ENCODE measurements at places on chromosomes 4 and X. TPM values are rescaled to one million over a fixed set of nuclear protein-coding genes. Genes with fewer than 3 reads are reported as not detected.

AFM gene
- not detected for total RNA-seq

TMPRSS11D gene
- total RNA-seq: not detected

UCP1 gene
- total RNA-seq: not detected

FAT4 gene
- 17.9 TPM for total RNA-seq

CLIC2 gene
- 64.0 TPM for total RNA-seq

GAB1 gene
- total RNA-seq: 64.8 TPM

USP17L13 gene
- total RNA-seq: not detected

SMR3B gene
- not detected for total RNA-seq

PDGFRA gene
- 91.5 TPM for total RNA-seq

AMER1 gene
- total RNA-seq: 4.5 TPM

LDB2 gene
- total RNA-seq: 139 TPM

PNMA5 gene
- total RNA-seq: not detected

USP17L24 gene
- not detected for total RNA-seq

RASL11B gene
- total RNA-seq: 2.2 TPM

DNA sequence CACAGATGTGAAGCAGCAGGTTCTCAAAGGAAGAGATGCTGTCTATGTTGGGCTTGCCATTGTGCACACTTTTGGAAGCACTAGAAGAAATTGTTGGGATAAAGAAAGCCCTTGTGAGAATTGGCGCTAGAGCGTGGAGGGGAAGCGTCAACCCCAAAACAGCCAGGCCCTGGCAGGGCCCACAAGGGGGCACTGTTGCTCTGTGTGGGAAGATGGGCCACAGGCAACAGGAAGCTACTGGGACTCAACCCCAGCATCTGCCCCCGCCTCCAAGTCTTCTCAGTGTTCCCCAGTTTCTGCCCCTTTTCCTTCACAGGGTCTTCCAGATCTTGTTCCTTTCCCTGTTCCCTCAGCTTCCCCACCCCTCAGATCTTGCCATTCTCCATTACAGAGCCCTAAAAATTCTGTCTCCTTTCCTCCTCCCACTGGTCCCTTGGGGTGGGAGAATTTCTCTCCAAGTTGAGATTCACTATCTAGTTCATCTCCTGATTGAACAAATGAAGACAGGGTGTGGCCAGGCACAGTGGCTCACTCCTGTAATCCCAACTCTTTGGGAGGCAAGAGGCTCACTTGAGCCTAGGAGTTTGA lies 85.5 kb downstream of the STARD8 start:
- peak; percentile 82 for DNase-seq

DNA sequence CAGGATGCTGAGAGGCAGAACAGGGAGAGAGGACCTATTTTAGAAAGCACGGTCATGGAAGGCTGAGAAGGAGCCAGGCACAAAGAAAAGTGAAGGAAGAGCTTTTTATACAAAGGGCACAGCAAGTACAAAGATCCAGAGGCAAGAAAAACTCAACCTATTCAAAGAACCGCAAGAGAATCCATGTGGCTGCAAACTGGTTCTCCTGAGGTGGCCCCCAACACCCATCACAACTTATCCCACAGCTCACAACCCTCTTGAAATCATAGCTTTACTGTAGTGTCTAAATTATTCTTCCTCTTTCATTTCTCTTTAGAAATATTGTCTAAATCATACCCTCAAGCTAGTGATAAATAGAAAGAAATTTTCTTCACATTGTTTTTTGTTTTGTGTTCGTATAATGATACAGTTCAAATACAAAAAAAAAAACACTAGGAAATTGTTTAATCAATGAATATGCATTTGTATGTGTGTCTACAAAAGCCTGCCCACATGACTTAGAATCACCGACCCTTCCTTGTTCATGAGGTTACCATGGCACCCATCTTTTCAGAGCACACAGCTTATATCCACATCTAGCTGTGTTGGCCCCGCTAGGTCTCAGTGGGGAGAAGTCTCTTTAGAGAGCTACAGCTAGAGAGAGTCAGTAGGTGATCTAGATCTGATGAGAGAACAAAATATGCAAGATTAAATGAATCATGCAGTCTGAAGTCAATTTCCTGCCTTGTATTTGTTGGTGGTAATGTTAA lies 126.9 kb upstream of the DCLK2 start:
- DNase-seq: no peak

GRCh38 chr4:91064157-91064853 lies 937.1 kb downstream of the CCSER1 start:
- no peak for DNase-seq

GRCh38 chr4:79588679-79589078 lies 180.7 kb upstream of the GK2 start:
- DNase-seq: no peak

GRCh38 chr4:57125996-57126395 lies 15.8 kb upstream of the IGFBP7 start:
- DNase-seq: no peak

DNA sequence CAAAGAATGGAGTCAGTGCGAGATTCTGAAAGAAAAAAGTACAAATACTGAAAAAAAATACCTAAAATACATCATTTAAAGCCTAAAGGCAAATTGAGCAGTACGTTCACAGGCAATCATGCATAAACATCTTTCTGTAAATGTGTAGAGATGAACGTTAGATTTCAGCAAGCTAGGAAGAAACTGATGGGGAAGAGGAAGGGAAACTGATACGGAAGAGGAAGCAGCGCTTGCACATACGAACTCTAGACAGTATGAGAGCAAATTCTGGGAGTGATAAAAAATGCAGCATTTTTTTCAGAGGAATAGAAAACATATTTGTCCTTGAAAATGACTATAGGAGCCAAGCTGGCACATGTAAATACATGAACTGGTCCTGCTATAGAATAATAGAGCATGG lies 9.4 kb downstream of the ANKRD50 start:
- no peak for DNase-seq

GRCh38 chr4:11720292-11720691 lies 291.6 kb upstream of the HS3ST1 start:
- DNase-seq: no peak

GRCh38 chrX:150092549-150092948 lies 154.3 kb upstream of the EOLA2 start:
- no peak for DNase-seq

DNA sequence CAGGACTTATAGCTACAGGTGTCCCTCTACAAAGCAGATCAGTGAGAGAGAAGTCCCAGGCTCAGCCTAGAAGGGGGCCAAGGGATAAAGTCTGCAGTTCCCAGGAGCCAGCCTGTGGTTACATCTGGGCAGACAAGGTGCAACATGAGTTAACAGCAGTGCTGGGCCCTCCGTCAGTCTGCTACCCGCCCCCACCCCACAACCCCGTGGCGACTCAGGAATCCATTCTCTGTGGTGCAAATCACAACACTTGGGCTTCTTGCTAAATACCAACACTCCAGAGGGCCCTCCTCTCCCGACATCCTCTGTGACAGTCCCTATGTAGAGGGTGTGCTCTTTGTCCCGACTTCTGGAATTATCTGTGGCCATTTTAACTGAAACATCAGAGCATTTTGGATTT lies 13.8 kb downstream of the GPM6B start:
- DNase-seq: no peak

DNA sequence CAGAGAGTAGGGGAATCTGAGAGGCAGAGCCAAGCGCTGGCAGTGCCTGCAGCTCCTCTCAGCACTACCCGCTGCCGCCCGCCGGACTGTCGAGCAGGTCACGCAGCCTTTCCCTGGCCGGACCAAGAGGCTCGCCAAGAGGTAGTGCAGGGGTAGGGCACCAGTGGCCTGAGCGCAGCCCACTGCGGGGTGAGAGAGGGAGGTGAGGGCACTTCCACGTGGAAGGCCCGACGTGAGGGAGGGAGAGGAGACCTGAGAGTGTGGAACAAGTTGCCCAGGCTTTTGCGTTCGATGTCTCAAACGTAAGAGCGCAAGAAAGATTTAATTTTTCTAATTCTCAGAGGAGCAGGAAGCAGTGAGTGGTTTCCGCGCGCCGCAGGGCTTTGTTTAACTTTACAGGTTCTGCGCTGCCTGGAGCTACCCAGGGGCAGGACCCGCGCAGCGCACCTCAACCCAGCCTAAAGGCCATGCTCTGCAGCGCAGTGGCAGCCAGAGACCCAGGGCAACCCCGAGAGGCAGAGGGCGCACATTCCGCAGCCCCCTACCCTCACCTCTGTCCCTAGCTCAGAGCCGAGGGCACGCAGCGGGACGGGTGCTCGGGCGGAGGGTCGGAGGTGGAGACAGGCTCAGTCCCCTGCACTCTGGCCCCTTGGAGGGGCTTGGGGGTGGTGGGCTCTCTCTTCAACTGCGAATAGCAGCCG lies 14.9 kb downstream of the ARHGAP36 start:
- no peak for DNase-seq

GRCh38 chr4:140237616-140238350 lies 83.8 kb upstream of the MAML3 start:
- peak; percentile 80 for DNase-seq

DNA sequence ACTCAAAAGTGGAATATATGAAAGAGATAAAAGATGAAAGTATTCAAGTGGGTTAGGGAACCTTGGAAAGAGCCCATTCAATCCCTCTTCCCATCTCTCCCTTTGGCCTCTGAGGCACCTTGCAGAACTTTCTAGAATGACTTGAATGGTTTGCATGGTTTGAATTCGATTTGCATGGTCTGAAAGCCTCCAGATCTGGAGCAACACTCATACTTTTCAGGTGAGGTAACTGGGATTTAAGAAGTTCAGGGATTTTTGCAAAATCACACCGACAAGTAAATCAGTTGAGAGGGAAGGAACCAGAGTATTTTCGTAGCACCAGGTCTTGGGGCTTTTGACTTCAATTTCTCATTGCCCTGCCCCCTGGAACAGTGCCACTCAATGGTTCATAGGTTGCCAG lies 476.0 kb upstream of the FTHL17 start:
- DNase-seq: no peak

- DNase-seq: no peak
These were observed 136.1 kb downstream of the MSL3 start for GRCh38 chrX:11893933-11894710.

DNA sequence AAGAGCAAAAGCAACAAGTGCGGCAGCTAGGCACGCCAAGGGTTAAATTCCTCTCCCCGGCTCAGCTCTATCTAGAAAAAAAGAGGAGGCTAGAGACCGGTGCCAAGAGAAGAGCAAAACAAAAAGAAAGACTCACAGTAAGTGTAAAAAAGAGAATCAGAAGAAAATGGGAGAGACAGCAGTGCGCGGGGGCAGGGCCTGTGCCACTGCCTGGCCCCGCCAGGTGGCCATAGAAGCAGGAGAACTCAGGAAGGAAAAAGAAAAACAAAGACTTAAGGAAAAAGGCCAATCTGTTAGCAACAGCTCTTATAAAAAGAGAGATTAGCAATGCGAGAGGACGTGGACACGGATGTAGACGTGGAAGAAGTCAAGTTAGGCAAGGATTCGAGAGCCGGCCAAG lies 3.2 kb downstream of the ACOX3 start:
- no peak for DNase-seq

DNA sequence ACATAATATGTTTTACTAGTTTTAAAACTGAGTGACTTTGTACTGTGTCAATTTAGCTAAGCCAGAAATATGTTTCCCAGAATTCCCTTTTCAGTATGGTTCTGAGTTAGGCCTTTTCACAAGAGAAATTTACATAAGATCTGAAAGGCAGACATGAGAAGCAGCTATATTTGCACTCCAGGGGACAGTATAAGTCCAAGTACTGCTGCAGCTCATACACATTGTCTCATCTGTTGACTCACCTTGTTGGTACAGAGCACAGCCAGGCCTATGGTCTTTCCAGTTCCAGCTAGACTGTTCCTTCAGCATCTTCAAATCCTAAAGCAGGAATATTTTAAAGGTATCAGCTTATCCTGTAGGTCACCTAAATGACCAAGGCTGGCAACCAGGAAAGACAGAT lies 53.5 kb downstream of the BMP3 start:
- no peak for DNase-seq

GRCh38 chr4:78618436-78618835 lies 66.9 kb downstream of the ANXA3 start:
- no peak for DNase-seq

DNA sequence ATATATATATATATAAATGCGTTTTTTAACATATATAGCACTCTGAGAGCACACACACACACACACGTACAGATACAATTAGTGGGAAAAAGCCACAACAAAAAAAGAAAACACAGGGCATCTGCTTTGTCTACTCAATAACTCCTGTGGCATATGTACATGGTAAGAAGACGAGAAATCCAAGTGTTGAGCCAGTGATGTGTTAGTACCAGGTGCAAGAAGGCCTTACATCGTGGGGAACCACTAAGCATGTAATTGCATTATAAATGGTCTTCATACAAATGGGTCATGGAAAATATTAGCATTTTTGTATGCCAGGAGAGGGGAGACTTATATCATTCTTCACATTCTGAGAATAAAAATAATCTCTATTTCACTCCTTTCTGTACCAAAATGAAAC lies 62.7 kb upstream of the FAM47B start:
- no peak for DNase-seq

GRCh38 chr4:79684516-79684915 lies 276.5 kb upstream of the GK2 start:
- no peak for DNase-seq

DNA sequence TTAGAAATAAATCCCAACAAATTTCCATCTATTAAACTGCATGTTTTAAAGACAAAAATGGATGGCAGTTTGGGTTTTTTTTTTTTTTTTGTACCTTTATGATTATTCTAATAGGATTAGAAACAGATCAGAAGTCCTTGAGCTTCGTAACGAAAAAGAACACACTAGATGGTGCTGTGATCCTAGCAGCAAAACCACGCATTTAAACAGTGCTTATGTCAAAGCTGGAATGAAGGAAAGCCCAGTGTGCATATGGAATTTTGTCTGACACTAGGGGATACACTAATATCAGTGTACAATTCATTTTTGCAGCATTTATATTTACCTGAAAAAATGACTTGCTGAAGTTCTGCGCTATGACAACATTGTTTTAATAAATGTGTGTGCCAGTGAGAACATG lies 229.1 kb downstream of the VEGFC start:
- DNase-seq: no peak

DNA sequence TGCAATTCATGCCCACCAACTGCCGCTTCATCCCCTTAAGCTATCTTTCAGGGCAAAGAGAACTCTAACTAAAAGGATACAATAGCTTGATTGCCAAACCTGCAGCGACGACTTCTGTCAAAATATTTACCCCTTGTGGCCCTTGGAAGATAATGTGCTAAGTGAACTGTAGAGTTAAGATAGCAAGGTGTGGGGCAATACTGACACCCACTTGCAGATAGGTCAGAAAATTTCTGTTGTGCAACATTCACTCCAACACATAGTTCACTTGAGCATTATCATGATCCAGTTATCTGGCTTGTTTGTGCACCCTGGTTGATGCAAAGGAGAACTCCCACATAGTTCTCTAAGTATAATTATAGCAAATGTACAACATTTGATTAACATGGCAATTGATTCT lies 55.6 kb downstream of the RHOXF2B start:
- no peak for DNase-seq

DNA sequence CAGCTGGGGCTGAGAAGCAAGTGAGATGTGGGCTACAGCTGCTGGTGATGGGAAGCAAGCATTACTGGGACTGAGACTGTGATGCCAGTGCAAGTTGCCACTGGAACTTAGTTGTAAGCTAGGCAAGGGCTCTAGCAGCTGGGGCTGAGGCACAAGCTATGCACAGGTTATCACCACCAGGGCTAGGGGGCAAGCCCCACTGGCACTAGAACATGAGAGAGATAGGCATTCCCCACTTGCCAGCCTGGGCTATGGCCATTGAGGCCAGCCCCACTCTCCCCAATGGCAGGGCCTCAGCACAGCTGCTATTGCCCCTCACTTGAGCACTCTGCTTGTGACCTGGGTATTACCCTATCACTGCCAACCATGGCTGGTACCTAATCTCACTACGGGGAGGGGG lies 130.8 kb upstream of the SMIM31 start:
- no peak for DNase-seq

GRCh38 chr4:102139132-102139573 lies 206.1 kb downstream of the SLC39A8 start:
- DNase-seq: no peak
